Non-pigmented ciliary epithelial cell (primary cell): ENCODE measurements at places on chromosomes 6 and 20.

GRCh38 chr20:56463428-56463827, 5.0 kb upstream of the RTF2 start:
- no peak for DNase-seq

DNA sequence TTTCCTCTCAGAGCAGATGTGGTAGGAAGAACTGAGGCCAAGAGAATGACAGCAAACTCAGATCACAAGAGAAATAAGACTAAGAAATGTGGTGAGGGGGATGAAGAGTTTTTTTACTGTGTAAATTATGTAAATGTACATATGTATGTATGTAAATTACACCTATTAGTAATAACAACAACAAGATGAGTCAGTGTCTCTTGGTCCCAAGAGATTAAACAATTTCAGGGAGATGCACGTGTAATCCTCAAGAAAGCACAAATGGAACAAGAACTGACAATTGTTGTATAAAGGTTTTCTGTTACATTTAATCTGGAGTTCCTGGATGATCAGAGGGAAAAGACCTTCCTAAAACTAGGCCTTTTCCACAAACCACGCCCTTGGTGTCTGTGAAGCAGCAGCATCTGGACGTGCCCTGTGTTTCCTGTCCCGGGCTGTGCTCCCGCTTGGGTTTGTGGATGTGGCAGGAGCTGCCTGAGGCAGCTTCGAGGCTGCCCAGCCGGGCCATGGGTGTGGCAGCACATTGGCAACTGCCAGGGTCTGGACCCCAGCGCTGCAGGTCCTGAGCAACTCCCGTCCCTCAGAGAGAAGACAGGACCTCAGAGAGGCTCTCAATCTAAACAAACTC, 994 bp downstream of the CLDN20 start:
- no peak for DNase-seq

DNA sequence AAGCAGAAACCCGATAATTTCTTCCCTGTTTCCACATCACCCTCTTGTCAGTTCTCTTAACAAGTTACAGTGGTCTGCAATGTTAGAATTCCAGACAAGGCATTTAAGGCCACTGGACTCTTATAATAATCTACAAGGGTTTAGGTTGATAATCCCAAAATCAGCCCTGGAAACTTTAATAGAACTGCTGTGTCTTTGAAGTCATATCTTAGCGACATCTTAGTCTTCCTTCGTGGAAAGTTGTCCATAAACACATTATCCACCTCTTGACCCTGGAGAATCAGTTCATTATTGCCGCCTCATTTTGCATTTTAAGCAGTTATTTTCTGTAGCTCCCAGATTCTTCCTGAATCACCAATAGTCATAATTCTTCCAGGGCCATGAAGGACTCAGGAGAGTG, 108.6 kb upstream of the PLCB4 start:
- no peak for DNase-seq

GRCh38 chr20:16475225-16475624, 98.0 kb downstream of the KIF16B start:
- peak; percentile 44 for DNase-seq
